Stimulated activated CD4-positive, alpha-beta T cell treated with anti-CD3 and anti-CD28 coated beads, Interleukin-15, amount 100 ng/mL, for 1 hour (primary cell): ENCODE measurements at places on chromosomes 6 and 20.

DNA sequence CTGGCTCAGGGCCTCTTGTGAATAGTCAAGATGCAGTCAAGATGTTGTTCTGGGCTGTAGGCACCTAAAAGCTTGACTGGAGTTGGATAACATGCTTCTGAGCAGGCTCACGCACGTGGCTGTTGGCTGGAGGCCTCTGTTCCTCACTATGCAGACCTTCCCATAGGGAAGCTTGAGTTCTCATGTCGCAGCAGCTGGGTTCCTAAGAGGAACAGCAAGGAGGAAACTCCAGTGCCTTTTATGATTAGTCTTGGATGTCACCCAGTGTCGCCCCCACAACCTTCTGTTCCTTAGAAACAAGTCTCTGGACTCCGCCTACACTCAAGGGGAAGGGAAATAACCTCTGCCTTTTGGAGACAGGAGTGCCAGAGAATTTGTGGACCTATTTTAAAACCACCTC lies 210.7 kb downstream of the BCAS1 start:
- no peak for DNase-seq

- no peak for DNase-seq
Measured at GRCh38 chr6:6711832-6712448, 123.4 kb downstream of the LY86 start.

DNA sequence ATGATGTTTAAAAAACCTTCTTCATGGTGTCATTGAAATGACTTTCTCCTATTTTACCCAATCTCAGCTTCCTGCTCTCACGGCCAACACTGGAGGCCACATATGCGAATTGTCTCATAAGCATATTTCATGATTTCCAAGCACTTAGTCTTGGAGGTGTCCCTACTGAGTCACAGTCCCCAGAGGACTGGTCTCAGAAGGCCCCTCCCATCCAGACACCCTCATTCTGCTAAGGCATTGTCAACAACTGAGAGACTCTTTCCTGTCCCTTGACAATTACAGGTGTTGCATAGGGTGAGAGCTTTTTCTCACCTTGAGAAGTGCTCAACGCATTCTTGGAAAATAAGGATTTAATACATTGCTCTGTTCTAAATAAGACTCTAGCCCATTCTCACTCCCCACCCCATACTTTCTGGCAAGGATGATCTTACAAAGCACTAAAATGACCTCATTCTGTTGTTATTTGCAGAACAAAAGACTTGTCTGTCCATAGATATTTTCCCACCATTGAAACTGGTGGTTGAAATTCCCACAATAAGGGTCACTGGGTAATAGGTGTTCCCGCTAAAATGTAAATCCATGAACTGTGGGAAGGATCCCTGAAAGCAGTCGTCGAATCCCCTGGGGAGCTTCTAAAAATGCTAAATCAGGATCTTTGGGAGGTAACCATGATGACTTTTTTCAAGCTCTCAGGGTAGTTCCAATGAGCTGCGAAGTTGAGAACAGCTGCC lies 32.3 kb upstream of the SLC22A23 start:
- DNase-seq, result no peak

- no peak for DNase-seq
Measured at GRCh38 chr20:47289096-47289495, 67.4 kb downstream of the ZMYND8 start.

DNA sequence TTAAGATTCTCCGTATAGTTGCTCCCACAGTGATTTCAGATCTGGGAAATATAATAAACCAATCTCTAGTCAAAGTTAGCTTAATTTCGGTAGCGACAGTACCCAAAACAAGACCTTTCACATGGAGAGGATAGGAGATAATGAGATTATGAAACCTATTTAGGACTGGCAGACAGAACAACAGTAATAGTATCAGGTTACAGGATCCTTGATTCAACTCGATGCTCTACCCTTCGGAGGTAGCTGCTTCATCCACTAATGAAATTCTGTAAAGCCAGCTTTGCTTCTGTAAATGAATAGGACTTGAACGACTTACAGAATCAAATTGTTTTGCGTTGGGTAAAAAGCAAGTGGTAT lies 534 bp upstream of the AKIRIN2 start:
- no peak for DNase-seq

DNA sequence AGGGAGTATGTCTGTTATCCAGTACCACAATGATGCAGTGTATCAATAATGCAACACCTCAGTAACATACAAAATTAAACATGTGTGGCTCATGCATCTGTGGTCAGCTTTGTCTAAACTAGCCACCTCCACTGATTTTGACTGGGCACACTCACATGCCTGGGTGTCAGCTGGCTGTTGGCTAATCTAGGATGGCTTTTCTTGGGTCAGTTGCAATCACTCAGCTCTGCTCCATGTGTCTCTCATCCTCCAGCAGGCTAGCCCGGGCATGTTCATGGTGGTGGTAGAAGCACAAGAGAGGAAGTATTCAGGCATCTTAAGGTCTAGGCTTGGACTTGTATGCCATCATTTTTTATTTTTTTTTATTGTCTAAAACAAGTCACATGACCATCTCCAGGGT lies 59.3 kb upstream of the JAG1 start:
- DNase-seq, result no peak

- DNase-seq, result no peak
Measured at GRCh38 chr6:30847421-30847970, 36.8 kb upstream of the DDR1 start.

DNA sequence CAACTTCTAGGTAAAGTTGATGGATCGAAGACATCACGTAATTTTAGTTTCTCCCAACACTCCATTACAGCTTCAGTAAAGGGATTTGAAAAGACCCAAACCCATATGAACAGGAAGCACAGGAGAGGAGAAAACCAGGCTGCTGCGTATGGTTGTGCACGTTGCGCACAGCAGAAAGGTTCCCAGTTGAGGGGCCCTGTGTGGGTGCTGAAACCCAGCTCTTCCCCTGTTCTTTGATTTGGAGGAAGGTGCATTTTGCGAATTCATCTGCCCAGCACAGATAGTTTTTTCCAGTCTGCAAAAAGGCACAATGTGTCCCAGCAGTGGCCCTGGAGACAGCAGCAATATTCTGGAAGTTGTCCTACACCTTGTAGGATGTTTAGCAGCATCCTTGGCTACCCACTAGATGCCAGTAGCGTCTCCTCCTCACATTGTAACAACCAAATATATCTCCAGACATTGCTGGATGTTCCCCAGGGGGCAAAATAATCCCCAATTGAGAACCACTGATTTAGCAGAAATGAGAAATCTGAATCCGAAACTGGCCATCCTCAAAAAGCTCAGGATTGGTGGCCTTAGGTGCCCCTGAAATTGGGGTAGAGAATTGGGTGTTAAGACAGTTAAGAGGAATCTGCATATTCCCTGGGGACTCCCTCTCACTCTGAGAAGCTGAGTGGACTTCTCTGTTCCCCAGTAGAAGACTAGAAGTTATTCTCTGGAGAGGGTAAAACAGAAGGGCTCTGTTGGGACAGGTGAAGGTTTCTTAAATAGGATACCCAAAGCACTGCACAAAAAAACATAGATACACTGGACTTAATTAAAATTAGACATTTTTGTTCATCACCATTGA lies 12.2 kb downstream of the SUN5 start:
- DNase-seq, result no peak

- DNase-seq, result no peak
Measured at GRCh38 chr6:134146268-134147033, 94.0 kb upstream of the SLC2A12 start.

- DNase-seq, result no peak
Measured at GRCh38 chr6:156068881-156069280, 613.2 kb upstream of the NOX3 start.

DNA sequence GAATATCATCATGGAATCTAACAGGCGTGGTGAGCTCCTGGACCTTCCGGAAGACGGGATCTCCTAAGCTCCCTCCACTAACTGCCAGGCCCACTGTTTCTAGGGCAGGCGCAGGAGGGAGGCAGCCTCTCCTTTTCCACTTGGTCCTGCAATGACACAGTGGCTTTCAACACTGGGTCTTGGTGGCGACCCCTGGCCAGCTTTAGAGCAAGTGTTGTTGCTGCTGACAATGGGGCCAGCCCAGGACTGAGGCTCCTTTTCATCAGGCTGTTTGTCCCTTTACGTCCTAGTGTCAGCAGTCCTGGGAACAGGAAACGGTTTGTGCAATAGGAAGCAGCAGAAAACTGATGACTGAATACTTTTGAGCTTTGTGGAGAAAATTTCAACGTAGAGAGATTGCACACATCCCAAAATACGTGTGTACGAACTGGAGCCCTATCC lies 9.7 kb upstream of the QKI start:
- DNase-seq, result no peak

DNA sequence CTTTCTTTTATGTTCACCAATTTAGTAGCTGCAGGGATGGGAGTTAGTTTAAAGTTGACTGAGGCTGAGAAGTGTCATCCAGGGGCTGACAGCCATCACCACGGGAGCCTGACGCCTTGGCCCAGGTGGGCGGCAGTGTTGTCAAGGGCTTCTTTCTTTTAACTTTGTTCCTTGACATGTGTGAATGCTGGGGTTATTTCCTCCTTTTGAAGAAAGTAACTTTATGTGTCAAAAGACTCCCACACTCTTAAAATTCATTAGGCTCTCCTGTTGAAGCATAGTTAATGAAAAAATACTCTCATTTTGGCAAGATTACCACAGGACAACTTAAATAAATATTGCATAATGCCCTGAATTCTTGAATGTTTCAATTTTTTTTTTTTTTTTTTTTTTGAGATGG lies 50.0 kb downstream of the SASH1 start:
- no peak for DNase-seq

DNA sequence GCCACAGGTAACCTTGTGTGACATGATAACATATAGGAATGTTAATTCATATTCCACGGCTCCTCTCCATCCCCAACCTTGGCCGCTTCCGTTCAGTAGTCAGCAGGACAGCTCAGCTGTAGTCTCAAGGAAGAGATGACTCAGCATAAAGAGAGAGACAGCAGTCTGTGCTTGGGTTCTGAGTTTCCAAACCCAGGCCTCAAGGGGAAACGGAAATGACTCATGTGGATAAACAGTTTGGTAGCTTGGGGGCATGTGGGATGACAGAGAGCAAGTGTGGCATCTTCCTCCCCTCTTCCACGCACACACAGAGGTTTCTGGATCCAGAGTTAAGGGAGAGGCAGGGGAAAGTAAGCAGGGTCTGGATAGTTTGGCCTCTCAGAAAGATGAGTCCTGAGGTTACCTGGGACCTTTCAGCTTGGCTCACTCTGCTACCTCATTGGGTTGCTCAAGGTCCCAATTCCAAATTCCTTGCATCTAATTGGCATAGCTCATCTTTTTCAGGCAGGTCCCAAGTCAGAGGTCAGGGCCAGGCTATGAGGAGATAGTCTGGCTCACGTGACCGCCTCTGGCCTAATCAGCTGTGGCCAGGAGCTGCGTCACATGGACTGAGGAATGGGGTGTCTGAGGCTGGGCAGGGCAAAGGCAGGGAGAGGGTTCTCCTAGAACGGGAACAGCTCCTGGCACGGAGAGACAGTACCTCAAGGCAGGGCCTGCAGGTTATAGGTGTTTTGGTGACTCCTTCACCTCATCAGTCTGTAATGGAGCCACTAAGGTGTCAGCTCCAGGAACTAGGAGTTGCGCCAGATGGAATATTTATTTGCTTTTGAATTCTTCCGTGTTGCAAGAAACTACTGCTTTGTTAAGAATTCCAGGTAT lies 36.5 kb upstream of the MLN start:
- DNase-seq, result no peak

GRCh38 chr6:111715321-111715720 lies 109.6 kb upstream of the TRAF3IP2 start:
- no peak for DNase-seq

GRCh38 chr6:30143780-30144179 lies 7.8 kb downstream of the TRIM40 start:
- no peak for DNase-seq

DNA sequence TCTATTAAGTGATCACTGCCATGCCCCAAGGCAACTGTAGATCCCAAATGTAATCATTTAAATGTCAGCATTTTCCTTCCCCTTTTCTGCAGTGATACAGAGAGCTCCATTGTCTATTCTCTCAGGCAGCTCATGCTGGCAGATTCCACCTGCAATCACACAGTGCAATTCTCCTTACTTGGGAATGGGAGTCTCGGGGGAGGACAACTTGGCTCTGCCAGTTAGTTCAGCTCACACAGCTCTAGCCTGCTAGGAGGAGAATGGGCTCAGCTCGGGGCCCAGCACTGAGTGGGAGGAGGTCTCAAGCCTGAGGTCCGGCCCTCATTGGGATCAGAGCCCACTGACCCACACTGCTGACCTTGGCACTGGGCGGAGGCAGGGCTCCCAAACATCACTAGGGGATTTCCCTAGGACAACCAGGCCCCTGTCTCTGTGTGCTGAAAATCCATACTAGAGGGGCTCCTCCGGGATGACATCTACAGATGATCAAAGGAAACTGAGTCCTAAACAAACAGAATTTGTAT lies 109.2 kb upstream of the ASF1A start:
- no peak for DNase-seq

DNA sequence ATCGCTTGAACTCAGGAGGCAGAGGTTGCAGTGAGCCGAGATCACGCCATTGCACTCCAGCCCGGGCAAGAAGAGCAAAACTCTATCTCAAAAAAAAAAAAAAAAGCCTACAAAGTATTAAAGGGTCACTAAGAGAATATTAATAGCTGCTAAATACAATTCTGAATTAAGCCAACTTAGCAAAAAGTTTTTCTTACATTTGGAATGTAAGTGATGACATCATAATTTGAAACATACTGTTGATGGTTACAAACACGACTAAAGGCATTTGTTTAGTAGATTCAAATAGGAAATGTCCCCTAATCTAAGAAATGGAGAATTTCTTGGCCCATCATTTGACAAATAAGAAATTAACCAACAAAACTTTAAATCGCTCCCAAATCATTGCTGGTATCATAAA lies 282.8 kb downstream of the RNGTT start:
- no peak for DNase-seq

- no peak for DNase-seq
Measured at GRCh38 chr6:9612489-9612888, 802.4 kb downstream of the TFAP2A start.

DNA sequence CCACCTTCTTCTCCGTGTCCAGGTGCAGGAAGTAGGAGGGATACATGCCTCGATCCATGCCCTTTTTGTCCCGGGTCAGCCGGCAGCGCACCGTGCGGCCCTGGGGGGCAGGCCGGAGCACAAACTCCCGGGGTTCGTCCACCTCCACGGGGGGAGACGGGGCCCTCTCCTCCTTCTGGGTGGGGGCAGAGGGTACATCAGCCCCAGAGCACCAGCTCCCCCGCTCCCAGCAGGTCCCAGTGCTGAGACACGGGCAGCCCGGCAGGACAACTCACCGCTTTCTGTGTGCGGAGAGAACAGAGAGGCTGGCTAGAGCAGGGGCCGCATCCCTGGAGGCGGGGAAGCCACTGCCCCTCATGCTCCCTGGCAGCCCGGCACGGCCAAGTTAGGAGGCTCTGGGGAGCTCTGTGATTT lies 6.7 kb downstream of the TULP1 start:
- DNase-seq, result no peak

GRCh38 chr20:62012631-62013030 lies 53.0 kb downstream of the TAF4 start:
- DNase-seq, result no peak

- no peak for DNase-seq
Measured at GRCh38 chr20:52054123-52054522, 137.5 kb downstream of the ZFP64 start.
